ENCODE measurements at places on chromosomes 12 and 14.
A peak's percentile ranks its signal among the peaks of the same experiment; 100 is the strongest.

GRCh38 chr12:121578230-121579189 is 2.3 kb downstream of the KDM2B start:
- peak; percentile 41 for DNase-seq

GRCh38 chr14:102320033-102320660 is 601 bp downstream of the ZNF839 start:
- DNase-seq: peak; percentile 49

DNA sequence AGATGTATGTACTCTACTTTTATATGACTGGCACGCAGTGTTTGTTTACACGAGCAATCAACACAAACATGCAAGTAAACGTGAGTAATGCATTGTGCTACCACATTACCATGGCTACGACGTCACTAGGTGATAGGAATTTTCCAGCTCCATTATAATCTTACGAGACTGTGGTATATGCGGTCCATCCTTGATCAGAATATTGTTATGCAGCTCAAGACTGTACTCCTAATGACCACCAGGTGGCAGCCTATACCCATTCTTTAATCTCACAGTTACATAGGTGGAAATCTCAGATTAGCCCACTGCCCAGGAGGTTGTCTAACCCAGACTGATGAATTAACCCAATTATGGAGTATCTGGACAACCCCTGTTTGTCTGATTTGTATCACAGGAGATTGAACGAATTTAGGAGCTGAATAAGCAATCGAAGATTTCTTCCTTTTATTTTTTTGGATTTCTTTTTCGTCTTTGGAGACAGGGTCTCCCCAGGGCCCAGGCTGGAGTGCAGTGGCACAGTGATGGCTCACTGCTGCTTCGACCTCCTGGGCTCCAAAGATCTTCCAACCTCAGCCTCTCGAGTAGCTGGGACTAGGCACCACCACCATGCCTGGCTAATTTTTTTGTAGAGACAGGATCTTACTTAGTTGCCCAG is 8.7 kb upstream of the TESPA1 start:
- peak; percentile 78 for DNase-seq

- DNase-seq: no peak
Observed at GRCh38 chr12:54025499-54026405, 2.5 kb upstream of the HOXC6 start.

DNA sequence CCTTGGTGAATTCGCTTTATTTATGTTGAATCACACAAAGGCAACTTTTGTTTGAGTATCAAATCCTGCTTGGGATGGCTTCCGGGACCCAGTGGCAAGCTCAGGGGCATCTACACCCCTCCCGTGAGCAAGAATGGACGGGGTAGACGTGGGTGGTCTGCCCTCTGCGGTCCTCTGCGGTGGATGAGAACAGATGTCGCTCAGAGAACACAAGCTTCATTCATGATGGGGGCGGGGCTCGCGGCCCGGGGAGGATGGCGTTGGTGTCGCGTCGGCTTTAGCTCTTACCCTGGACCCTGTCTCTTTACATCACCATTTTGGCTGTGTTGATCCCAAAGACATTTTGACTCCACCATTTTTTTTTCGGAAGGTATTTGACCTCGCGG is 158.5 kb upstream of the RTL1 start:
- DNase-seq: no peak

- no peak for DNase-seq
Observed at GRCh38 chr14:59208224-59208814, 19.9 kb downstream of the DAAM1 start.

DNA sequence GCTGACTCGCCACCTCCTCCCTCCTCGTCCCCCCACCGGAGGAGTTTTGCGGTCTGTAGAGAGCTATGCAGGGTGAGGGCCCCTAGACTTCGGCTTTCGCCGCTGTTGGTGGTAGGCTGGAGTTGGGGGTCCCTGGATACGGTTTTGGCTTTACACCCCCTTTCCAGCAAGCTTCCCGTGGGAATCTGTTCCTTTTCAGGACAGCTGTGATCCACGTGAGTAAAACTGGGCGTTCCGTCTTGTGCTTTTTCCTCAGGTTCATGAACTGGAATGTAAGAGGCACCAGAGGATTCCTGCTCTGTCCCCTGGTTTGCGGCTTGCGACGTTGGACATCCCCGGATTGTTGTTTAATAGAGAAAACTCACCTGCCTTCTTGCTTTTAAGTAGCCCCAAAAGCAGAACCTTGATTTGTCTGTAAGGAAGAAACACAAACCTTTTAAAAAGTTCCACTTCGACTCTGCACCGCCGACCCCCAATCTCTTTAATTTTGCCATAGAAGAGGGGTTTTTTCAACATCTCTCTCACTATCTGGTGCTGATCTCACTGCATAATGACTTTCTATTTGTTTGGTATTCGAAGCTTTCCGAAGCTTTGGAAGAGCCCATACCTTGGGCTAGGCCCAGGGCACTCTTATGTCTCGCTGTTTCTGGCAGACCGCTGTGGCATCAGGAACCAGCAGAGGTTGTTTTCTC is 490 bp downstream of the PRORP start:
- DNase-seq: no peak

- no peak for DNase-seq
Observed at GRCh38 chr12:54005531-54005852, 3.3 kb upstream of the HOXC8 start.

GRCh38 chr12:109994401-109995175 is 1.6 kb downstream of the GIT2 start:
- no peak for DNase-seq

GRCh38 chr12:7160183-7160582 is 29.3 kb upstream of the PEX5 start:
- DNase-seq: no peak

DNA sequence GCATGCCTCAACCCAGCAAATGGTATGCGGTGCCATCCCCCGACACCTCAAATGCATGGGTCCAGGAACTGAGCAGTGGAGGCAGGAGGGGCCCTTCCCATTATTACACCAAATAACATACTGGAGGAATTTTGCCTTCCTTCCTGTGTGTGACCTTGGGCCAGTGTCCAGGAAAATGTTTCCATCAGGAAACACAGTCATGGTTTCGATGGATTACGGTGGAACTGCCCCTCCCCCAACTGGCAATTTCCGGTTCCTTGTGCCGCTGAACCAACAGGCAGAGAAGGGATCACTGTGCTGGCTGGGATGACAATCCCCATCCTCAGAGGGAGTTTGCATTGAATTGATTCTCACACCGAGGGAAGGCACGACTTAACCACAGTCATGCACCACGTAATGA is 9.1 kb upstream of the CDC42BPB start:
- DNase-seq: no peak

- DNase-seq: no peak
Observed at GRCh38 chr14:61491876-61492434, 170.6 kb downstream of the PRKCH start.

GRCh38 chr14:22660654-22661053 is 16.5 kb upstream of the OR6J1 start:
- DNase-seq: no peak

DNA sequence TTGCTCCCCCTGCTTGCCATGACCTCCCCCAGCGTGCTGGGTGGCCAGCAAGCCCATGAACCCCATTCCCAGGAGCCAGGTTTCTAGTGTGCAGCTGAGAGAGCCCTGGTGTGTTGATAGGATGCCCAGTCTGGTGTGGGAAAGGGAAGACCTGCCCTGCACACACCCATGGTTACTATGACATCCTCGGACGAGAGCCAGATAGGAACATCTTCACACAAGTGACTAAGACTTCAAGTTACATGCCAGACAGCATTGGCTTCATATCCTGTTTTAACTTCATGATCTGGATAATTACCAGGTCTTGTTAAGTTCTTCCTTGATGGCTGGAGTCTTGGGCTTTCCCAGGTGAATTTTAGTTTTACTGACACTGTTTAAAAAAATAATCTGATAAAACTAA is 196.6 kb upstream of the EGLN3 start:
- DNase-seq: no peak

DNA sequence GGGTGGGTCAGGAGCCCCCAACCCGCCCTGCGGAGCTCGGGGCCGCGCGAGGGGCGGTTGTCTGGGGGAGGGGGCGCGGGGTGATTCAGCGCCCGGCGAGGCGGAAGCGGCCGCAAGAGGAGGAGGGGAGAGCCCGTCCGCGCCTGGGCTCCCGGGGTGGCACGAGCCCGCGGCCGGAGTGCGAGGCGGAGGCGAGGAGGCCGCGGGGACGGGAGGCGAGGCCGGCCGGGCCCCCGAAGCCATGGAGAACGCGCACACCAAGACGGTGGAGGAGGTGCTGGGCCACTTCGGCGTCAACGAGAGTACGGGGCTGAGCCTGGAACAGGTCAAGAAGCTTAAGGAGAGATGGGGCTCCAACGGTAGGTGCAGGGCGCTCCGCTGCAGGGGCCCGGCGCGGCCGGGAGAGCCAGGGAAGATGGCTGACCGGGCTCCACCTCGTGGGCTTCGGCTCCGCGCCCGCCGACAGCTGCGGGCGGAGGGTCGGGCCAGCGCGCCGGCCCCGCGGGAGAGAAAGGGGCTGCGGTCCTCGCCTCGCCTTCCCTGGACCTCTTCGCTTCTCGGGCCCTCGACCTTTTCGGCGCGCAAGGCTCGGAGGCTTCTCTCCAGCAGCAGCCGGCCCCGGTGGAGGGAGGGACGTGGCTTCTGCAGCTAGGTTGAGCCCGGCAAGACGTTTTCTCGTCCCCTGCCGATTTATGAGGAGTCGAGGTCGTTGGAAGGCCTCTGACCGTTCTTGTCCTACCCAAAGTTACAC is 677 bp downstream of the ATP2A2 start:
- DNase-seq: peak; percentile 56

DNA sequence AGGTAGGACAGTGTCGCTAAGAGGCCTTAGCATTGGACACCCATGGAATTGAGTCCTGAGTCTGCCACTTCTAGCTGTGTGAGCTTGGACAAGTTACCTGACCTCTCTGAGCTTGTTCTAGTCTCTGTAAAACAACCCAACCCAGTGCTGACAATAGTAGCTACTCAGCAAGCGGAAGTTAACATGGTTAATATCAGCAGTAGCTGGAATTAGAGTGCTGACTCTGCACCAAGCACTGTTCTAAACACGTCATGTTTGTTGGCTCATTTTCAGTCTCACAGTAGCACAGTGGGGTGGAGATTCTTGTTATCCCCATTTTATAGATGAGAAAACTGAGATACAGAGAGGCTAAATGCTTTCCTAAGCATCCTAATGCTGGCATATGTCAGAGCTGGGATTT is 47.5 kb upstream of the RIN3 start:
- DNase-seq: no peak

DNA sequence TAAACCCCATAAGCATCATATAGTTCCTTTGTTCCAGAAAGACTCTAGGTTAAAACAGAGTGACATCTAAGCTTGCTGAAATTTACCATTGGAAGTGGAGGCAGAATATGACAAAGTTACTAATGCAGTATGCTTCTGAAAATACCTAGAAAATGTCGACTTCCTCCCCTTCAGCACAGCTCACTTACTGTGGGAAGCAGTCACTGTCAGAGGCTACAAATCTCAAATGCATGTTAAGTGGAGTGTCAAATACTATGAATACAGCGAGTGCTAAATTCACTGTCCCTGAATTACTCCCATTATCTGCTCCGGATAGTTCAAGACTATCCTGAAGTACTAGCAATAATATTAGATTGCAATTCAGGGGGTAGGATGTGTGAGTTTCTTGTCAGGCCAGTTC is 1454.6 kb downstream of the AACS start:
- no peak for DNase-seq

DNA sequence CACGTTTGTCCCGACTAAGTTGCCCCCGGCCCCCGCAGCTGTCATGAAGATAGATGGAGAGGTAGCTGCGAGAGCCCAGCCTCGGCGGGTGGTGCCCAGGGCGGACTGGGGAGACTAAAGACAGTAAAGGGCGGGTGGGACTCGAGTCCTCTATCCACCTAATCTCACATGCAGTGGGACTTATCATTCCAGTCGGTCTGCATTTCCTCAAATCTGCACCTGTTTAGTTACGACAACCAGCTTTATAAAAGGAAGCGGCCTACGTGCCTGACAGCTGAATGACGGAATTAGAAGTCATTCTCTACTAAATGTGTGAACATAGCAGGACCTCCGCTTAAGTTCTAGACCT is 109.8 kb upstream of the EGLN3 start:
- no peak for DNase-seq

GRCh38 chr14:101770183-101770582 is 8.7 kb downstream of the PPP2R5C start:
- DNase-seq: no peak

GRCh38 chr12:58378028-58378427 is 436.7 kb downstream of the ATP23 start:
- DNase-seq: no peak

- DNase-seq: no peak
Observed at GRCh38 chr14:99883866-99884650, 90.8 kb downstream of the EML1 start.

DNA sequence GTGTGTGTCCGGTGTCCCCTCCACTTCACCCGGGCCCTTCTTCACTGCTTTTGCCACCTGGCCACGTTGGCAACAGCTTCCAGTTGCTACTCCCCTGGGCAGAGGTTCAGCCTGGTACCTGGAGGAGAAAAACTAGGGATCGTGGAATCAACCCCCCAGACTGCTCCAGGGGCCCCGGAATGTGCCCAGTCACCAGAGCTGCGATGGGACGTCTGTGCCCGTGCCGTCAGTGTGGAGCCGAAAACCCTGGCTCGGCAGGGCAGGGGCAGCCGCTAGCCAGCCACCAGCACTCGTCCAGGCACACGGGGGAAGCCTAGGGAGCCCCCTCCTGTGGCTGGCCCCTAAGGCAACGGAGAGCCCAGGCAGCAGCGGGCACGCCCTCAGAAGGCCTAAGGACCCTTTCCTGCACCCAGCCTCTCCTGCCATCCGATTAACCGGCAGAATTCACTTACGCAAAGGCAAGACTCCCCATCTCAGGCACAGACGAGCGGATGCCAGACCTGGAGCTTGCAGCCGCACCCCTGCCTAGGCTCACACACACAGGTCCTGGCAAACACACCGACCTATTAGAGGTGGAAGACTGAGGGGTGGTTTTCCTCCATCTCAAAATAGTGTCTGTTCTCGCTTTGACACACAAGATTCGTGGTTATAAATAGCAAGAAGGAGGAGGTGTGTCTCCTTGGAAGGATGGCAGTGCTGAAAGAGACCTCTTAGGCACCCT is 62.6 kb downstream of the FBXL14 start:
- no peak for DNase-seq

- no peak for DNase-seq
Observed at GRCh38 chr14:104898870-104899510, 25.7 kb upstream of the PLD4 start.

DNA sequence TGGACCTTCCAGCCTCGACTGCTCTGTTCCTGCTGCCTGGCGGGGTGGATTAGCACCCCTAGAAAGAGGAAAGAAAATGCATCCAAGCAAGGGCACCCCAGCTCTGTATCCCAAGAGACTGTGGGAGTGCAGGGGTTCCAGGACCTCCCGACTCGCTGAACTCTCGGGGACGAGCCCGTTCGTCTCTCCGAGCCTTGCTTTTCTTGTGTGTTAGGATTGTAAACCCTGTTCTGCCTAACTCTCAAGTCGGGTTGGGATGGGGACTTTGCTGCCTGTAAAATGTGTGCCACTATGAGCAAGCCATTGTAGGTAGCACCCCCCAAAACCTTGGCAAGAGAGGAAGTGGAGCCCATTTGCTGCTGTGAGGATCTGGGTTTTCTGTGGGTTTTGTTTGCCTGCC is 73.2 kb upstream of the VRK1 start:
- no peak for DNase-seq
